ENCODE measurements at places on chromosomes 7 and 10. TPM values are rescaled to one million over a fixed set of nuclear protein-coding genes. Genes with fewer than 3 reads are reported as not detected.

- peak; percentile 38 for ATAC-seq
Observed at GRCh38 chr7:27196287-27196767, 3.6 kb downstream of the HOXA13 start.

DNA sequence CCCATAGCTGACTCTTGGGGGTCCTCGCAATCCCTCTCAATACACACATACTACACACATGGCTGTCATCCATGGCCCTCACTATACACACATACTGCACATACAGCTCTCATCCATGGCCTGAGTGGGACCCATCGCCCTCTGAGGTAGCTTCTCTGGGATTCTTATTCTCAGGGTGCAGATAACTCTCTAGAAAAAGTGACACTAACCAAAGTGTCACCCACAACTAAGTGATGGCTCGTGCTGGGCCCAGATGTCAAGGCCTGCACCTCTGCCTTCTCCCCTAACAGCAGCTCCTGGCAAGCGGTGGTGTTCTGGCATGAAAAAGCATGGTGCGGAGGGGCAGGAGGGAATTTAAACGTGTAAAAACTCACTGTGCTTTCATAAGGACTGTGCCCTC is 62.7 kb upstream of the ZPBP start:
- ATAC-seq: peak; percentile 45

DNA sequence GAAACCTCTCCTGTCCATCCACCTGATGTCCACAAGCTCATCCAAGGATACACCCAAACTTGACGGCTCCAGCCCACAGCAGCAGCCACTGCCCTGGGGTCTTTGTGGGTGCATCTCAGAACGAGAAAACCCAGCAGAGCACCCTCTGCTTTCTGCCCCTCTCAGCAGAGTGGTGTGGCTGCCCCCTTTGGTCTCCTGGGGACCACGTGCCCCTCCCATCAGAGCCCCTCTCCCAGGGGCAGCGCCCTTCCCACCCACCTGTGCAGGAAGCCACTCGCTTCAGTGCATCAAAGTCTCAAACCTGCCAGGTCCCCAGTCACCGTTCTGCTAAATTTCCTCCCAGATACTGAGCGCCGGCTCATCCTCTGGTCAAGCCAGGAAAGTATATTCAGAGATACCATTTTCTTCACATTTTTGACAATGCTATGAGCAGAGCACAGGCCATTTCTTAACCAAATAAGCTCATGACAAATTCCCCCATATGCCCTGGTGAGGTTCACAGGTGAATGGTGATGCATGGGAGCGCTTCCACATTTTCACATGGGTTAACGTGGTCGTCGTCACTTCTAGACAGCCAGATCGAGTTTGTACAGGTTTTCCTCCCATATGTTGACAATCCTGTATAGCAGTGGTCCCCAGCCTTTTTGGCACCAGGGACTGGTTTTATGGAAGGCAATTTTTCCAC is 32.4 kb downstream of the CAMK2B start:
- no peak for ATAC-seq

DNA sequence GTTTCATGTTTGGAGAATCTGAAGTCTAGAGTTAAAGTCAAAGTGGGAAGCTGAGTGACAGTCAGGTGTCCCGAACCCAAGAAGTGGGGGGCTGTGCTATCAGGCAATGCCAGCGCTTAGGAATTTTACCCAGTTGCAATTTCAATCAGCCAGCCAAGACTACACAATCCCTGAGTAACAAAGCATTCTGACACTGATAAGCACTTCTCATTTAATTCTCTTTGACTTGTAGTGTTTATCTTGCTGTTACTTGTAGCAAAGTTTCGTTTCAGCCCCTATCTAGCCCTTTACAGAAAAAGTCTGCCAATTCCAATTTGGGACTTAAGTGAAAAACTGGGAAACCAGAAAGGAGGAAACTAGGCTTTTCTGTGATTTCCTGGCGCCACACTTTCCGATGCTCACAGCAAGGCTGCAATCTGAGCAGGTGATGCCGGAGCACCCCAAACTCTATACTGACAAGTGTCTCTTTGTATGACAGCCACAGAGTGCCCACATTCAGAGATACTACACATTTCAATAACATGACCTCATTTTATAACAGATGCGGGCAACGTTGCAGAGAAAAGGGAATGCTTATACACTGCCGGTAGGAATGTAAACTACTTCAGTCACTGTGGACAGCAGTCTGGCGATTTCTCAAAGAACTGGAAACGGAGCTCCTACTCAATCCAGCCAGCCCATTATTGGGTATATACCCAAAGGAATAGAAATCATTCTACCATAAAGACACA is 61.0 kb downstream of the ITIH5 start:
- no peak for ATAC-seq

Gene HMX2
- total RNA-seq: 0.19 TPM

DNA sequence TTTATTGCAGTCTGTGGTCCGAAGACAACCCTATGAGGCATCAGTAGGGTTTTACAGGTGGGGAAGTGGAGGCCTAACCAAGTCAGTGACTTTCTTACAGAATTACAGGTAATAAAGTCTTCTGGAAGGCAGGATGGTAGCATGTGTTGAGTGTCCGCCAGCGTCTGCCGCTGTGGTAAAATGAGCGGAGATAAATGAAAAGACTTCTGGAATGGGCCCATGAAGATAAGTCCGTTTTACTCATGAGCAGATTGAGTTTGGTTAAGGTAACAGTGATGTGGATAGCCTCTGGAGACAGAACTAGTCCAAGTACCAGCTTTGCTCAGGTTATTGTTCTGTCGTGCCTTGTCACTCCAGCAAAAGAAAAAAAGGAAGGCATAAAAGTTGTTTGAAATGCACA is 966 bp downstream of the FBH1 start:
- ATAC-seq: no peak

Gene RTKN2
- total RNA-seq: 6.1 TPM

GRCh38 chr7:65722361-65722792 is 150.5 kb upstream of the VKORC1L1 start:
- ATAC-seq: peak; percentile 65

- ATAC-seq: no peak
Observed at GRCh38 chr7:4742051-4742573, 33.3 kb upstream of the AP5Z1 start.

Gene VSIR
- 125 TPM for total RNA-seq

Gene NRCAM
- not detected for total RNA-seq

Gene TUBB8
- not detected for total RNA-seq

Gene DGKB
- total RNA-seq: not detected

DNA sequence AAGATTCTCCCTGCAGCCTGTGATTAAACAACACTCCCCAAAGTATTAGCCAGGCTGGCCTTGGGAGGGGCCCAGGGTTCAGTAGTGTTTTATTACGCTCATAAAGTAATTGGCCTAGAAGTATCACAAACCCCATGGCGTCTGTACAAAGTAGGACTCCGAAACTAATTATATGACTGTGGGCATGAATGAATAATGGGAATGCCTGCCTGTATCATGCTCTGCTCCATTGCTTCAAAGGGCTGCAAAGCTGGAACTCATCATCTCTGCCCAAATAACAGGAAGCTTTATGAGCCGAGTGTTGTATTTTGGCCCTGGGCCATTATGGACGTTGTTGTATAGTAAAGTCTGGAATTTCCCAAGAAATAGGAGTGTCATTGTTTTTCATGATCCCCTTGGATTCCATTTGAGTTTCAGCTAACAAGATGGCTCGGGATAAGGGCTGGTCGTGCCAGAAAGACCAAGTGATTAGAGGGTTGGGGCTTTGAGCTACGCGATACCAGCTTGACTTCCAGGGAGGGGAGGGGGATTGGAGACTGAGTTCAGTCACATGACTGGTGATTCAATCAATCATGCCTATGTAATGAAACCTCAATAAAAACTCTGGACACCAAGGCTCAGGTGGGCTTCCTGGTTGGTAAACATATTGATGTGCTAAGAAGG is 65.3 kb upstream of the NPTX2 start:
- ATAC-seq: no peak

GRCh38 chr7:83520726-83521125 is 128.2 kb downstream of the SEMA3E start:
- no peak for ATAC-seq

DNA sequence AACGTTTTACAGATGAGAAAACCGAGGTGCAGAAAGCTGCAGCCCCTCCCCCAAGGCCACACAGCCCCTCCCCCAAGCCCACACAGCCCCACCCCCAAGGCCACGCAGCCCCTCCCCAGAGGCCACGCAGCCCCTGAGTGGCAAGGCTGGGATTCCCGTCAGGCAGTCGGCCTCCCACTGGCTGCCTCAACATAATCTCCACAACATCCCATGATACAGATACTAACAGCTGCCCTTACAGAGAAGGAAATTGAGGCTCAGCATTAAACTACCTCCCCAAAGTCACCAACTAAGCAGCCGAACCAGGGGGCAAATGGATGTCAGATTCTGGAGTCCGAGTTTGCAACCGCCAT is 15.9 kb downstream of the SH3PXD2A start:
- no peak for ATAC-seq

DNA sequence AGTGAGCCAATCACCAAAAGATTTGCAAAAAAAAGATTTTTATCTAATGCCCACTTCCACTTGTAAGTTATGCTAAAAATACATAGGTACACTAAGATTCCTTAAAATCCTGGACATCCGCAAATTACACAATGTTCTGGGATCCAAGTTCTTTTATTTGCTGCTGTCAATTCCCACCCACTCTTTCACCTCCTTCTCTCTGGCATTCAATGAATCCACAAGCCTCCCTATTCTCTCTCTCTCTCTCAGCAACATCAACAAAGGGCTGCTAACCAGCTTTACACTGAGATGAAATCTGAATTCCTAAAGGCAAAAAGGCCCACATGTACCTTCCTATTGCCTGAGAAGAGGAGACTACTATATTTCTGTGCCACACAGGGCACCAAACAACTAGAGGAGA is 99.9 kb downstream of the ARMH3 start:
- ATAC-seq: no peak

Gene CALN1
- total RNA-seq: not detected

DNA sequence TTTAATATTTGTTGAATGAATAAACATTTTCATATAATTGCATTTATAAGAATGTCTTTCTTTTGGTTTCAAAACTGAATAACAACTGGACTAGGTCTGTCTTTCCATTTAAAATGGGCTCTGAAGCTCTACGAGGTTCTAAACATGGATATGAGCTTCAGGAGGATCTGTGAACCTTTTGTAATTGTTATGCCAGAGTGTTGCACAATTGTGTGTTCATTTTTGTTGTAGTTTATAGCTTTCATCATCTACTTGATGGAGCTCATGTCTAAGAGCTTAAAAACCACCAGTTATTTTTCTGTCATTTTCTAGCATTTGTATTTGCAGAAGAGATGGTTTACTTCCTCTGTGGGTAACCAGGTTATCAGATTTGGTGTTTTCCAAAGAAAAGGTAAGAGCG is 265.7 kb upstream of the NPY start:
- ATAC-seq: no peak

- no peak for ATAC-seq
Observed at GRCh38 chr7:78179211-78179610, 380.6 kb downstream of the PHTF2 start.

DNA sequence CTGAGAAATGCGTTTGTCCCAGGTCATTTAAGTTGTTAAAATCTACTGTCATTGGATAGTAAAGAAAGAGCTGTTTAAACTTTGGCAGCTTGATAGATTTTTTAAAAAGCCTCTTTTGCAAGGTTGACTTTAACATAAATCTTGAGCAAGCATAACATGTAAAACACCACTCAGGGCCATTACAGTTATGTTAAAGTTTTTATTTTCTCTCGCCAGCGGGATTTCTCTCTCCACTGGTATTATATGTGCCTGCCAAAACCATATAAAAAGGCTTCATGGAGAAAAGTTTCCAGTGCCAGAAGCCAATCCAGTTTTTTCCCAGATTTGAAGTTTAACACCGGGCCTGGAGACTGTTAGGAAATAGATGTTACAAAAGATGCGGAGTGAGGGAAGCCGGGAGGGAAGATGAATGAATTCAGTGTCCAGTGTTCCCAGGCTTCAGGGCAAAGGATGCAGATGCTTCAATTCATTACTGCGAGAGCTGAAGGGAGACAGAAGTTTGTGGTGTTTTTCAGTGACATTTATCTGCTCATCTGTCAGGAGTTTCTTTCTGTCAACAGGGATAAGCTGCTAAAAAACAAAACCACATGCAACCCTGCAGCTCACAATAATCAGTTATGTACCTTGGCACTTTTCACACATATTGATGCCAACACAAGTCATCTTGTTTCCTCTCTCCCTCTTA is 155.5 kb downstream of the SPAG6 start:
- no peak for ATAC-seq

GRCh38 chr7:144037414-144038035 is 11.2 kb upstream of the OR2A5 start:
- ATAC-seq: no peak

DNA sequence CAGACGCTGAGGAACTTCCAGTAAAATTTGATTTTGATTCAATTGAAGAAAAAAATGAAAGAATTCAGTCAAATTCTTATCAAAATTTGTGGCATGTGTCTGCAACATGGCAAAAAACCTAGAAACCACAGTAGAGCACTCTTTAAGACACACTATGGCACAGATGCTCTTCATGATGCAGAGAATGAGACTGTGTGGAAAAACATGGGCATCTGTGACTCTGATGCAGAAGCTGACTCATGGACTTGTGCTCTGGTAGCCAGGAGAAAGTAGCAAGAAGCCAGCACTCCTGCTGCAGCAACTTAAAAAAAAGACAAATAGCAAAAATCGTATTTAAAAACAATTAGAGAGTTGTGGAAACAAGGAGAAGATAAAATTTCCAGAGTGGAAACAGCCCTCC is 8.9 kb upstream of the KCNK18 start:
- no peak for ATAC-seq

GRCh38 chr7:70098905-70099672 is 500.8 kb downstream of the AUTS2 start:
- ATAC-seq: no peak

DNA sequence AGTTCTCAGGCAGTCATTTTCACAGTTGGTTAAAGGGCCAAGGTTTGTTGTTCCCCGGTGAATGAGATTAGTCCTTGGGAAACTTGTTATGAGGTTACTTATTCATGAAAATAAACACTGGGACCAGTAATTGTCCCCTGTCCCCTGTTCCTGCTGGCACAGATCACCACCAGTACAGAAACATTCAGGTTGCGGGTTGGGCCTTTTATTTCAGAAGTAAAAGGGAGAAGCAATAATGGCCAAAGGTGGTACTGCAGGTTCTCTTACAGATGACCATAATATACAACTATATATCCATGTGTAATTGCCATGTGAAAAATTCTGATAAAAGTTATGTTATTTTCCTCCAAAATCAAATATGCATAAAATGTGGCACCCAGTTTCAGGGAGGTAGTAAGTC is 442.0 kb downstream of the SORCS1 start:
- ATAC-seq: no peak

- ATAC-seq: no peak
Observed at GRCh38 chr7:69839782-69840181, 241.5 kb downstream of the AUTS2 start.

DNA sequence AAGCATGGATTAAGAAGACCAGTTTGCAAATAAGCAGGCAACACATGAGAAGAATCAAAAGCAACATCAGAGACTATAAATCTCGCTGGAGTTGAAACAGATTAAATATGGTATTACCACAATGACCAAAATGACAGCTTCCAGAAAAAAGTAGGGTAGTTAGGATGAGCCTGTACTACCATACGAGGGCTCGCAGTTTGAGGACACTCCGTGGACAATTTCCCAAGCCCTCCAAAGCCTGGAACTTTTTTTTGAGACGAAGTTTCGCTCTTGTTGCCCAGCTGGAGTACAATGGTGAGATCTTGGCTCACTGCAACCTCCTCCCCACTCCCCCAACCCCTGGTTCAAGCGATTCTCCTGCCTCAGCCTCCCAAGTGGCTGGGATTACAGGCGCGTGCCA is 1.0 kb downstream of the LRRC17 start:
- ATAC-seq: no peak

Gene CLEC5A
- total RNA-seq: not detected

Gene LRRD1
- 0.19 TPM for total RNA-seq

Gene ASIC3
- total RNA-seq: 9.7 TPM
